ENCODE measurements at places on chromosomes 12 and 14.

DNA sequence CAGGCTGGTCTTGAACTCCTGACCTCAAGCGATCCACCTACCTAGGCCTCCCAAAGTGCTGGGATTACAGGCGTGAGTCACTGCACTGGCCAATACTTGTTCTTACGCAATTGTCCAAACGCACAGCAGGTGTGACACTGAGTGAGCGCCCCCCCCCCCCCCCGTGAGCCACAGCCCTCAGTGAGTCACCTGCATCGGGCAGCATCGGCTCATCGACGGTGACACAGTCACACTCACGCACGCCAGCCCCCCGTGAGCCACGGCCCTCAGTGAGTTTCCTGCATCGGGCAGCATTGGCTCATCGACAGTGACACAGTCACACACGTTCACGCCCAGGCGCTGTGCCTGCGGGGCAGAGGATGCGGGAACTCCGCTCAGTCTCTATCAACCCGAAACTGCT, 42.5 kb downstream of the GALNT9 start:
- no peak for DNase-seq

GRCh38 chr12:12892681-12893141, 1.3 kb downstream of the GPRC5A start:
- no peak for DNase-seq

- no peak for DNase-seq
Observed at GRCh38 chr12:22018860-22019259, 27.2 kb upstream of the CMAS start.

DNA sequence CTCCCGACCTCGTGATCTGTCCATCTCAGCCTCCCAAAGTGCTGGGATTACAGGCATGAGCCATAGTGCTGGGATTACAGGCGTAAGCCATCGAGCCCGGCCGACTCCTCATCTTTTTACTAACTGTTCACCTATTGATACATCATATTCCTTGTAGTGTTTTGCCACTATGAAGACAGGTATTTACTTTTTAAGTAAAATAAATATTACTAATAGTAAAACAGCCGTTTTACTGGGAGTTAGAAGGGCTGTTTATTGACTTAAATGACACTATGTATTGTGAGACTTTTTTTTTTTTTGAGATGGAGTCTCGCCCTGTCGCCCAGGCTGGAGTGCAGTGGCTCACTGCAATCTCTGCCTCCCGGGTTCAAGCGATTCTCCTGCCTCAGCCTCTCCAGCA, 51.5 kb downstream of the DIP2B start:
- DNase-seq, result no peak

GRCh38 chr14:26934151-26934550, 336.3 kb upstream of the NOVA1 start:
- no peak for DNase-seq

DNA sequence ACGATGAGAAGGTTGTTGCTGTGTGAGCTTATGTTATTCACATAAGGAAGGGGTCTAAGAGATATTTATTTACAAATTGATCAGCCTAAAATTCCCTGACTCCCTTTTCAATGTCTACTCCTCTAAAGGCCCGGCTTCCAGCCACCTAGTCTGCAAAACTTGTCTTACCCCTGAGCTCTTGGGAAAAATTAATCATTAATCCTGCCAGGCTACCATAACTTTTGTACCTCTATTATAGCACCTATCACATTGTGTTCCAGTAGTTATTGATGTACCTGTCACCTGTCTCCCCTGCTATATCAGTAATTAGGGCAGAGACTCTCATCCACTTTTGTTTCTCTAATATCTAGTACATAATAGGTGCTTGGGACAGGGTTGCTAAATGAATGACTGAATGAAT, 29.3 kb upstream of the FRS2 start:
- DNase-seq, result no peak

DNA sequence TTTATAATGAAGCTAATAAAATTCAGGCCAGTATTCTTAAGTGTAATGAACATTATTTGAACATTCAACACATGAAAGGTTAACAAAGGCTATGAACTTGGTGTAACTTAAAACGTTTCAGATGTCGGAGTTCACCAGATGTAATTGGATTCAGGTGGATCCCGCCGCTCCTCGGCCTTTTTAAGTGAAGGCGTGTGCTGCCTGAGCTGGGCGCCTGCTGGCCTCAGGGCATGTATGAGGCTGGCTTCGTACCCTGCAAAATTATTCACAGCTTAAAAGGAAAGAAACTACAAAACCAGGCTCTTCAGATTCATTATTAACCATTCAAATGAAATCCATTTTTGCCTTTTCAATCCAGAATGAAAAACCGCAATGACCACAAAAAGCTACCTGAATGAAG, 69.9 kb downstream of the WIF1 start:
- DNase-seq, result no peak

DNA sequence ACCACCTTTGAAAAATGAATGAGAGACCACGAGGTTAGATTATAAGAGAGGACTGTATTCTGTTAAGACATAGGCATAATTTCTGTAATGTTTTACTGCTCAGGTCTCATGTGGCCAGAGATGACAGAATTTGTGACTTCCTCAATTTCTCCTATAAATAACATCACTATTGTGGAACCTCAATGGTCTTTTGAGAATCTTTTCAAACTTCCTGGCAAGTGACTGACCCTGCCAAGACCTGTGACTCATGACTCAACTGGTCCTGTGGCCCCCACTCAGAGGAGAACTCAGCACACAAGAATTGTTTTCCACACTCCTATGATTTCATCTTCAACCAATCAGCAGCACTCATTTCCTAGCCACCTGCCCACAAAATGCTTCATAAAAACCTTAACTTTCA, 508.2 kb upstream of the ATP2B1 start:
- no peak for DNase-seq

GRCh38 chr14:102931580-102932285, 9.3 kb downstream of the AMN start:
- DNase-seq, result no peak

GRCh38 chr12:65657635-65658034, 166.6 kb upstream of the HMGA2 start:
- no peak for DNase-seq

DNA sequence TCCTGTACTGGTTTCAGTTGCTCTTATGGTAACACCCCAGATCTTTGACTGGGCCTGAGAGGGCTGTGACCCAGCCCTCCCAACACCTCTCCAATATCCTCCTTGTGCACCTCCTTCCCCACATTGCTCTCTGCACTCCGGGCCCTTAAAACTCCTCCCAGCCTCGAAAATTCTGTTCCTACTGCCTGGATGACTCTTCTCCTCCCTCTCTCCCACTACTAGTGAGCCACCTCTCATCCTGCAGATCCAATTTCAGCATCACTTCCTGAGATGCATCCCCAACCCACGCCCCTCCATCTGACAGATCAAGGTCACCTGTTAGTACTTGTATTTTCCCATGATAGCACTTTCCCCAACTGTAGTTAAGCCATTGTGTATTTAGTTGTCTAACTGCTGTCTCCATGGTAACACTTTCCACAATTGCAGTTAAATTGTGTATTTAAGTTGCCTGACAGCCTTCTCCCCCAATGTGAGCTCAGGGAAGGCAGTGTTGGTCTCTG, 11.5 kb upstream of the NT5DC3 start:
- DNase-seq, result no peak

GRCh38 chr14:21057803-21058675, at the start of gene RNASE8:
Gene RNASE8, plus strand, starts transcription at chr14:21057822. Its CDS starts 71 bp downstream, at chr14:21057893.
- no peak for DNase-seq

GRCh38 chr14:66111891-66112290, 374.3 kb upstream of the CCDC196 start:
- DNase-seq, result no peak

DNA sequence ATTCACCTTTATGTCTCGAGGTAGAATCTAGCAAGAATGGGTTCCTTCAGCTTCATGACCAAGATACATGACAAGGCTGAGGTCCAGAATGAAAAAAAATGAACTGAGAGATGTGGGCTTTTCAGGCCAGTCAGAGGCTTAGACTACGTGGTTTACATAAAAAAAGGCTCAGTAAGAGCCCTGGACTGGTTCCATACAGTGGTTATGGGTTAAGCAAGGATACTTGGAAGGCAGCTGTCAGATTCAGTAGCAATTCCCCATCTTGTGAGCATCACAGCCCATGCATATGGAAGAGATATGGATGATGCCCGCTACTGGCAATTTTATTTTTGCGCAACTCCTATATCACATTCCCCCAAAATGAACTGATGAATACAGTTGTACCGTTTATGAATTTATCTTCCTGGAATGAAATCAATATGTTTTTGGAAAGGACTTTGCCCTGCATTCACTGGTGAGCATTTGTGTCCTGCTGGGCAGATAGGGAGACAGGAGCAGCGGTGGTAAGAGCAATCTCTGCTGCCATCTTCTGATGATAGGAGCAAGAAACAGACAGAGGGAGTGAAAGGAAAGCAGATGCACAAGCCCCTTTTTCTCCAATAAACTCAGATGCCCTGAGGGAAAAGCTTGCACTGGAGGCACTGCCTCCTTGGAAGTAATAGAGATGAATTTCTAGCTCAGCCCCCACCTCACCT, 280.4 kb downstream of the GALC start:
- DNase-seq, result no peak

DNA sequence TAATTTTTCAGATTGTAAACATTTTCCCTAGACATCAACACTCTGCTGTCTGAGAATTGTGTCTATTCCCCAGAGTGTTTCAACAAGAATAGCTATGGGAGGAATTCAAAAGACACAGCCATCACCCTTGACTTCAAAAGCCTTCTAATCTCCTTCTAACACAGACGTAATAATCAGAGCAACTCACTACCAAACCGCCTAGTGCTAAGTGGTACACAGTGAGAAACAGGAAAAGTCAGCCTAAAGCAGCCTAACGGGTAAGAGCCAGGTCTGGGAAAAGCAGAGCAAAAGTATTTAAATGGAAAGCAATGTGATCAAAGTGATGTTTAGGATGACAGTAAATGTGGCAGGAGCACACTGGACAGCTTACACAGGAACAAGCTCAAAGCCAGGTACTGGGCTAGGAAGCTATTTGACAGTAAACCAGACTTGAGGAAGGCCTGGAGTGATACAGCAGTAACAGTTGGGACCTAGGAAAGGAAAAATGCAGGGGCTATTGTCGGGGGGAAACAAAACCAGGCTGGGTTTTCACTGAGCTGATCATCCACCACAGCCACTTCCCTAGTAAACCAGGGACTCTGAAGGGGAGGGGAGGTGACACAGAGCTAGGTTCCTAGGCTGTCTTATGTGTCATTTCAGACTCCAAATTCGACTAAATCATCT, 29.4 kb downstream of the CORO1C start:
- DNase-seq, result no peak

GRCh38 chr12:94267921-94268471, 119.6 kb downstream of the PLXNC1 start:
- no peak for DNase-seq

DNA sequence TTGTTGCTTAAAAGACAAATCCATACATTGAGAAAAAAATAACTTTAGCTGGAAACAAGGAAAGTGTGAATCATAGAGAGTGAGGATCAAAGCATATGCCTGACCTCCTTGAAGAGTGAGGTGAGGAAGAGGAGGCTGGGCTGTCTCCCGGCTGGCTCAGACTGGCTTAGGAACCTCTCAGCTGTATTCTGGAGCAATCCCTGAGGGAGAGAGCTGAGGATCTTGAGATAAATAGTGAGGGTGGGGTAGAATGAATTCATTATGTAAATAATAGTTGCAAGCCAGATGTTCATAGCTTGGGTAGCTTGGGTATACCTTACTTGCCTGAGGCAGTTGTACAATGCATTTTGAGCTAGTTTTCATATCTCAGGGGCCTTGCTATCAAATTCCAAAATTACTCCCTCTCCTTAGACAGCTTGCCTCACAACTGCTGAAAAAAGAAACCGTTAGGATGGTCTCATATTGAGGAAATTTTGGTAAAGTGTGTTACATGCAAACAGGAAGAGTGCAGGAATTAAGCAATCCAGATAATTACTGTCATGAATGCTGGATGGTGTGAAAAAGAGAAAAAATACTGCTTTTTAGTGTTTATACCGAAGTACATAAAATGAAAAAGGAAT, 30.5 kb upstream of the SLC15A5 start:
- DNase-seq, result no peak

- DNase-seq, result no peak
Observed at GRCh38 chr14:34119107-34119858, 168.4 kb upstream of the EGLN3 start.

DNA sequence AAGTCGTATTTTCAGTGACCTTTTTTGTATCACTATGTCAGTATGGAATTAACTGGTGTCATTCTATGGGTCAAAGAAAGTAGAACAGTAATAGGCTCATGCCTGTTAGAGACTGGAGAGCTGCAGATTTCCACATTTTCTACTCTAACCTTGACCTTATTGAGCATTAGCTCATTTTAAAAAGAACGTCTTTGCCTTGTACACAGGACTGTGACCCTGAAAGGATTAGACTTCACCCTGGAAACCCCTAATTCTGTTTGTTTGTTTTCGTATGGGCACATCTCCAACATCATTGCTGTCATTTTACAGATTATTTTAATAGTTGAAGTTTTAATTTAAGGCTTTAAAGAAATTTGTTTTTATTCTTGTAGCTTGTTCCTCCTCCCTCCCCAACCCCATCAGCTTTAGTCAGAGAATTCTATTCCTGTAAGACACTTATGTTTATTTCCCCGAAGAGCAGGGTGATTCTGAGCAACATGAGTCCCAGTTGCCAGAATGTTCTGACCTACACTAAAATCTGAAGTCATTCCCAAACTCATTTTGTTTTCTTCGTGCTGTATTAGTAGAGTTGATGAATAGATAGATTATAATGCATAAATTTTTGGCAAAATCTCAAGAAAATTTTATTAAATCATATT, 451.3 kb downstream of the FOXG1 start:
- no peak for DNase-seq

DNA sequence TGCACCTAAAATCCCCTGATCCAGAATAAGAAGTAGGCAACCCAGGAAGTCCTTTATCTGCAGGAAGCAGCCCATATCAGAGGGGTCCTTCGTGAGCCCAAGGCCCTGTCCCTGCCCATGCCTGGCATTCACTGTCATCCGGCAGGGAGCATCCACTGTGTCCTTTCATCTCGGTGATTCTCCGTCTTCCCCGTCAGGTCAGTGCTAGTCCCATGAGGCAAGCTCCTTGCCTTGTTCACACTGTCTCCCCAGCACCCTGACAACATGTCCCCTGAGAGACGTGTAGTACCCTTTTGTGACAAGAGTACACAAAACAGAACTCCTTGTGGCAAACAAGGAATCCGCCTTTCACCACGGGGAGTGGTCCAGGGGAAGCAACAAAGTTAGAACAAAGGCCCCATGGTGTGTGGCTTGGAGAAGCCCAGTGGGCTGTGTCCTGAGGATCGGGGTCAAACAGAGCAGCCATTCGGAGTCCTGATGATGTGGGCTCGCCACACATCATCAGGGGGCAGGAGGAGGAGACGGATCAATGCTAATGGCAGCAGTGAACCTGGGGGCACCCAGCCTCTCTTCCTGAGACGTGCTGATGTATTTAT, 112.1 kb downstream of the DICER1 start:
- DNase-seq, result no peak

DNA sequence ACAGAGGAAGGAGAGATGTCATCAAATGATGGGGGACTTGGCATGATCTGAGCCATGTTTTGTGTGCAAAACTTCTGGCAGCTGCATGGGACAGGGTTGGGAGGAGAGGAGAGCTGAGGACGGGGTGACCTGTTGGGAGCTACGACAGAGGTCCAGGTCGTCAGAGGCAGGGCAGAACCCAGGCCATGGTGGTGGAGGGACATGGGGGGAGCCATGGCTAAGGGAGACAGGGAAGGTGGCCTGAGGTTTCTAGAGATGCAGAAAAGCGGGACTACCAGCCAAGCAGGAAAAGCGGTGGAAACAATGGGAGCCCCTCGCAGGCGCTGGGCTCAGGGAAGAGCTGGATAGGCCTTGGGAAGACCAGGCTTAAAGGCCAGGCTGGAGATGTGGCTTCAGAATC, 88.3 kb downstream of the DICER1 start:
- no peak for DNase-seq
